ENCODE measurements at places on chromosomes 2 and 18.

- DNase-seq: no peak
These were observed 2.8 kb upstream of the PEX13 start for GRCh38 chr2:61014763-61015162.

DNA sequence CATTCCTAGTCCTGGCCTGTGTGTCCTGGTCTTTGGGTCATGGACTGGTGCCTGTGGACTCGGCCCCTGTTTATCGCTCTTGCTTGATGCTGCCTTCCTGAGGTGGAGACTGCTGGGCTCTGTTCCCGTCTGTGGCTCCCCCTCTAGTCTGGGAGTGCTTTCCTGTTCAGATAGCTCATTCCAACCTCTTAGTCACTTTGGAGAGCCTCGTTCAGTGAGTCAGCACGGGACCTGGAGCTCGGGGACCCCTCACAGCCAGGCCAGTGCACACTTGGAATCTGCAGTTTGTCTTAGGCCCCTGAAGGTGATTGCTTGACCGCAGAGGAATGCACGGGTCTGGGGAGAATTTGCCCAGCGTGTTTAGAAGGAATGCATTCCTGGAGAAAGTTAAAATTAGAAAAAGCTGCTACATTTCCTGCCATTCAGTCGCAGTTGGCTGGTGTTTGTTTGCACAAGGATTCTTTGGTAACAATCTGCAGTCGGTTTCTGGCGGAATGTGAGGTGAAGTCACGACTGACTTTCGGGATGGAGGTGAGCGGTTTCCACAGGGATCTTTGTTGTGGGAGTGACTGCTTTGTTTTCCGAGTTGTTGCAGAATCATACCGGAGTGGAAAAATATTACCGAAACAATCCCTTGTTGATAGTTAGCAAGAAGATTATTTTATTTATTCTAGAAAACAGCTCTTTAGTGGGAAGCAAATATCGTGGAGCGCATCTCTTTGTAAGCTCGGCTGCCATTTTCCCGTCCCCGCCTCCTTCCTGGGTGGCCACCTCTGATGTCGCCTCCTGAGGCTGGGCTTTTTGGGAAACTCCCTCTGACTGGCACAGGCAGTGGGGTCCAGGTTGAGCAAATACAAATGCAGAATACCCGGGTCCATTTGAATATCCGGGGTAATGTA is 29.6 kb downstream of the SH3BP4 start:
- peak; percentile 64 for DNase-seq

GRCh38 chr2:42886921-42887320 is 94.5 kb upstream of the HAAO start:
- DNase-seq: no peak

DNA sequence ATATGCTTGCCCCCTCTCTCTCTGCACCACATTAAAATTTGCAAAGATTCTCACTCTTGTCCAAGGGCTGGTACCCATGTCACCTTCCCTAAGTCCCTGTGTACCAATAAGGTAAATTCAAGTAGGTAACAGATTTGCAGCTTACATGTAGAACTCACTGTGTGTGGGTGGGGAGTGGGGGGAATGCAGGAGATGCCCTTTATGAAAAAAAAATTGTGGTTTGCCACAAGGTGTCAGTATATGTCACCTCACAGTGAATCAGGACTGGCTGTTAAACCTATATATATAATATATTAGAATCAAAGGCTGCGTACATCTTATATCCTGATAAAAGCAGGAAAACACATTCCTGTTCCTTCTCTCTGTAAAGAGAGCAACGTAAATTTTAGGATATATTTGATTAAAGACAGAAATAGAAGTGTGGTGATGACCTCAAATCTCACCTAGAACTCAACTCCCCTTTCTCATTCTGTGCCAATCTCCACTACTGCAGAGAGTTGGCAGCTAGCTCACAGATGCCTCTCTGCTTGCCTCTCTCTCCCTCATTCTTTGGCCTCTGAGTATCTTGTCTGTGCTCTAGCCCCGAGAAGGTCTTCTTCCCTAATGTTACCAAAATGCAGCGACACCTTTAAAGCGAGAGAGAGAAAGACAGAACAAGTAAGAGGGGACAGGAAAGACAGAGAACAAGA is 536 bp downstream of the XDH start:
- DNase-seq: no peak

- DNase-seq: no peak
These were observed 238.6 kb downstream of the ZNF385B start for GRCh38 chr2:179622635-179623300.

GRCh38 chr2:240328526-240328925 is 106.9 kb upstream of the GPC1 start:
- DNase-seq: no peak

DNA sequence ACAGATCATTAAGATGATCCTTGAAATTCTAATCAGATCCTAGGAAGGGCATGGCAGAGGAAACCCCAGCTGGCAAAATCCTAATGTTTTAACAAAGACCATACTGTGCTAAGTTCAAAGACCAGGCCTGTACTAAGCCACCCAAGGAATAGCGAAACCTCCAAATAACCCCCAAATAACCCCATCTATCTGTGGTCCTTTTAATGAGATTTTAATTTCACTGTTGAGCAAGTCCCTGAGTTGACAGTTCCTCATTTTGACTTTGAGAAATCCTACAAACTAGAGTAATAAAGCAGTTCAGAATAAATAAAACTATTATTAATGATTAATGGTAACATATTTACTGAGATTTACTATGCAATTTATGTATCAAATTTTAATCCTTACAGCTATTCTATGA is 259.8 kb downstream of the STK39 start:
- DNase-seq: no peak

GRCh38 chr2:143572421-143572820 is 443.2 kb downstream of the ARHGAP15 start:
- DNase-seq: no peak

DNA sequence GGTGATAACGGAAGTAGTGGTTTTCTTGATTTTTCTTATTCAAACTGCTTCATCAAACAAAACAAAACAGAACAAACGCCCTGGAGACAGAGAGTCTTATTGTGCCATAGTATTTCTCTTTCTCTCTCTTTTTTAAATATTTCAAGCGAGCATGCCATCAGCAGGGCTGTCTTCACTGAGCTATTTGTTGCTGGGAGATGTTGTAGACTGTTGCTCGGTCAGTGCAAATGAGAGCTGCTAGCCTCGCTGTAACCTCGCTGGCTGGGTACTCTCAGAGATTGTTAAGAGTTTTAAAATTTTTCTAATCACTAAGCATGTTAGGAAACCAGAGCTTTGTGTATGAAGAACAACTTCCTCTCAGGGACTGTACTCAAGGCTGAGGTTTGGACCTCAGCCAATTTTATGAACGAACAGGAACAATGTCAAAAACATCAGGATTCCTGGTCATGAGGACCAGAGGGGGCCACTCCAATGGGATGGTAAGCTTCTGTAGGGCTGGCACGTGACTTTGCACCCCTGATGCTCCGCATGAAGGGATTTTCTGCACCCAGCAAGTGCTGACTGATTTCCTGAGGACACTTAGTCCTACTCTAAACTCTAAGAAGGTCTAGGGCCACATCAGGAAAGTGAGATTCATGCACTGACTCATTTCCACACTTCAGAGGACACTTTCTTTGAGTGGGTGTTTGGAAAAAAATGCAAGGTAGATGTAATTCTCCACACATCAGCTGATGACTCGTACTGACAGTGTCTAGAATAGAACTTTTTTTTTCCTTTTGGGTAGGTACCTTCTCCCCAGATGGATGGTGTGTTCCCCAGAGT is 59.8 kb upstream of the IL1R1 start:
- no peak for DNase-seq

GRCh38 chr2:164314148-164314547 is 307.1 kb downstream of the GRB14 start:
- DNase-seq: no peak

DNA sequence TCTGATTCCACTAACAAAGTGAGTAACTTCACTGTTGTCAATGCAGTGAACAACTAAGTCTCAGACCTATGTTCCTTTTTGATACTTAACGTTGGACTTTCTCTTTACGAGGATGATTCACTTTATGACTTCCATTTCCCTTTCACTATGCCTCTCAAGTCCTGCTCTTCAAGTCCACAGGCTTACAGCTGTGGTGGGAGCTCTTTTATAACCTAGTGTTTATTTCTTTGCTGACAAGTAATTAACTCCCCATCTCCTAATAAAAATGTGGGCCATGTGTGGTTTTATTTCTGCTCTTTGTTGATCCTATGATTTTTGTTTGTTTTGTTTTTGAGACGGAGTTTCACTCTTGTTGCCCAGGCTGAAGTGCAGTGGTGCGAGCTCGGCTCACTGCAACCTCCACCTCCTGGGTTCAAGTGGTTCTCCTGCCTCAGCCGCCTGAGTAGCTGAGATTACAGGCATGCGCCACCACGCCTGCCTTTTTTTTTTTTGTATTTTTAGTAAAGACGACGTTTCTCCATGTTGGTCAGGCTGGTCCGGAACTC is 142.1 kb downstream of the USP34 start:
- DNase-seq: no peak

DNA sequence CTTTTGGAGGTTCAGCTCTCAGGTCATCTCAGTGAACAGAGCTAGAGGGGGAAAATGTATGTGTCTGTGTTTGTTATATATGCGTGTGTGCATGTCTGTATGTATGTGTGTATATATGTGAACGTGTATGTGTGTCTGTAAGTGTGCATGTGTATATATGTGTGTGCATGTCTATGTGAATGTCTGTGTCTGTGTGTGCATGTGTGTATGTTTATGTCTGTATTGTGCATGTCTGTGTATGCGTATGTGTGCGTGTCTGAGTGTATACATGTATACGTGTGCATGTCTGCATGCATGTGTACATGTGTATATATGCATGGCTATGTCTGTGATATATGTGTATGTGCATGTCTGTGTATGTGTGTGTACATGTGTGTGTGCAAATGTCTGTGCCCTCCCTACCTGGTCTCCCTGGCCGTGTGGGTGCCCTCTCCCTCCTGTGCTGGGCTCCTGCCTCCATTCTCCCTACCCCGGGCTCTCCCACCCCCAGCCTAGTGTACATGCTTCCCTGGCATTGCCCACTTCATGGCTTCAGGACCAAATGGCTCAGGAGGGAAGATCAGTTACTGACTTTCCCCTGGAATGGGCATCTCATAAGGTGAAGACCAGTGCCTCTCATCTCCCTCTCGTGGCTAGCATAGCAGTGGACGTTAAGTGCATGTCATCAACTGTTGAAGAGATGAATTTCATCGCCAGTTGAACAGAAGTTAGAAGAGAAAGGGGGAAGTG is 49.9 kb downstream of the TRAF3IP1 start:
- DNase-seq: no peak

DNA sequence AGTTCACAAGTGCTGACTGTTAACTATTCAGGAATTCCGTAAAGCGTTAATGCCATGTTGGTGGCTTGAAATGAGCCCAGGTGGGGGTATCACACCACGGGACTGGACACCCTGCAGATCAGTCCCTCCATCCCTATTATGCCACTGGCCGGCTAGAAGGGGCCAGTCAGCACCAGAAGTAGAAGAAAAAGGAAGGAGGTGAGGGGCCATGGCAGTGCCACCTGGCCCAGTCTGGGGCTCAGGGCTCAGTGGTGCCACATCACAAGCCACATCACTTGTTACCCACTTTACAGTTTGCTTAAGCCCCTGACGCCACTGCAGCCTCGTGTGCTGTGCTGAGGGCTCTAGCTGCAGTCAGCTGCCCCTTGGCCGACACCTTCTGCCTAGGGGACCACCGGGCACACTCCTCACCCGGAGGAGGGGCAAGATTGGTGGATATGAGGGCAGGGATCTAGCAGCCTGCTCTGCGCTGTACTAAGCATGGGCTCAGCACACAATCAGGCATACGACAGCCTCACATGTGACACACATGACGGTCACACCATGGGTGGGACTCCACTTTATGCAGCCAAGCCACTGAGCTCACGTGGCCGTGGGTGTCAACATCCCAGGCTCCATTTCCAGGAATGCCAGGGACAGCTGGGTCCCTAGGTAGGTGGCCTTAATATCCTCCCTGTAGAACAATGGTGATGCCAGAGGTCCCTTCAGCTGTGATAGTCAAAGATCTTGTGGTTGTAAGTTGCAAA is 3.6 kb downstream of the LIMS2 start:
- DNase-seq: no peak

DNA sequence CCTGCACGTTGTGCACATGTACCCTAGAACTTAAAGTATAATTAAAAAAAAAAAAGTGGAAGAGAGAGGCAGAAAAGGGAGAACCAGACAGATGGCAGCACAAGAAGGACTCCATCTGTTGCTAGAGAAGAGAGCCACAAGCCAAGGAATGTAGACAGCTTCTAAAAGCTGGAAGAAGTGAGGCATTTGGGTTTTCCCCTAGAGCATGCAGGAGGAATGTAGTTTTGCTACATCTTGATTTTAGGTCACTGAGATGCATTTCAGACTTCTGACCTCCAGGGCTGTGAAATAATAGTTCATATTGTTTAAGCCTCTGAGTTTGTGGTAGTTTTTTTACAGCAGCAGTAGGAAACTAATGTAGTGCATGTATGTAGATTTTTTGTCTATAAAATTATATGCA is 46.0 kb downstream of the CAVIN2 start:
- no peak for DNase-seq

DNA sequence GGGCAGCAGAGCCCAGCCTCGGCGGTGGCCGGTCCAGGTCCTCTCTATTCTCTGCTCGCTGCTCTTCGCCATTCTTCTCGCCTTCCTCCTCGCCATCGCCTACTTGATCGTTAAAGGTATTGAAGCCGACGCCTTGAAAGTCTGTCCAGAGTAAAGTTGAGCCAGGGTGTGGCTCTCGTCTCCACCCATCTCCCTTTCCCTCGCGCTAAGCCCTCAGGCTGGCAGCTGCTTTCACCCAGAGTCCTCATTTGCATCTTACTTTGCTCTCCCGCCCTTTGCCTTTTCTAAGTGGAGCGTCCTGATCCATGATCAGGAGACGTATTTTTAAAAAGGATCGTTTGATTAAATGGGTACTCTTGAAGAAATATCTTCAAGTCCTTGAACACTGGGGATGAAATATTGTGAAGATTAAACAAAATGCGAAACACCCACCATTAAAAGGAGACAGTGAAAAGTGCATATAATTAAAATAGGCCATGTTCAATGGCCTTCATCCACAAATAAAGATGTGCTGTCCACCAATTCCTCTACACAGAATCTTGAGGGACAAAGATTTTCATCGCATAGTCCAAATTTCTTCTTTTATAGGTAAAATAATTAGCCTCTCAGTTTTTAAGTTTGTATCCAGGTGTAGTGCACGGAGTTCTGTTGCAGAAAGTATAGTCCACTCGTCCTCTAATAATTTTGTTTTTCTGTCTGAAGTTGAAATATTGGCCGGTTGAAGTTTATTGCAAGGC is 657 bp downstream of the ARL6IP6 start:
- DNase-seq: no peak

GRCh38 chr2:21539685-21540084 is 415.9 kb downstream of the TDRD15 start:
- DNase-seq: no peak

- no peak for DNase-seq
These were observed 33.5 kb downstream of the LOXHD1 start for GRCh38 chr18:46623541-46623940.

DNA sequence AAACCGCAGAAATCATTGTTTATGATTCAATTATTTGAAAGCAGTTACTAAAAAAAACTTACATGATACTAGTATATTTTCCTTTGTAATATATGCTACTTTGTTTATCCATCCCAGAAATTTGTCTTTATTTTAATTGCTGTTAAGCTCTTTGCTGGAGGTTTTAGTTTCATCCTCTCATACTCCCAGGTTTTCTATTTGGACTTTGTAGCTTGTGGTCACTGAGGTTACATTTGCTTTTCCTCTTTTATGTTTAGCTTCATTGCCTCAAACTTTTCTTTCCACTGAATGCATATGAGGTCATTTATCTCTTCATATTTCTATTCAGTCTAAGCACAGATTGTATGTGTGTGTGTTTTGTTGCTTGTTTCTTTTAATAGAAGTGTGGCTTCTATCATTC is 89.9 kb downstream of the ERBB4 start:
- DNase-seq: no peak
